ENCODE measurements at places on chromosomes 5 and 9. TPM values are rescaled to one million over a fixed set of nuclear protein-coding genes. Genes with fewer than 3 reads are reported as not detected.

SLC6A3 gene
- total RNA-seq: not detected

KIF20A gene
- total RNA-seq: 18.5 TPM

PCDHGB1 gene
- 0.98 TPM for total RNA-seq

NUTM2G gene
- total RNA-seq: not detected

NCS1 gene
- total RNA-seq: 13.7 TPM
